ENCODE measurements at places on chromosomes 12 and 14.

DNA sequence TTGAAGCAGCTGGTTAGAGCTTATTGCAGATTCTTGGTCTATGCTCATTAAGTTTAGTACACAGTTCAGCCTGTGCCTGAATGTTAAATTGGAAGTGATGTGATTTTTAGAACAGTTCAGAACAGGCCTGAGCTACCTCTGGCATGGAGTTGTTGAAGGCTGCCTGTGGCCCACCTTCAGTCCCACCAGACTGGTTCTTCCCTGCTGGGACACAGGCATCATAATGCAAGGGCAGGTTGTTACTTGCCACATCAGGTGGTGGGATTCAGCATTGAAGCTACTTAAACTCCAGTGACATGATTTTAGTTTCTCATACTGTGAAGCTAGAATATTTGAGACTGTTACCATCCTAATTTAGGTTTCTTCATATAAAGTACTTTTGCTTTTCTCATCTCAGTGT lies 49.4 kb downstream of the PROX2 start:
- DNase-seq: no peak

DNA sequence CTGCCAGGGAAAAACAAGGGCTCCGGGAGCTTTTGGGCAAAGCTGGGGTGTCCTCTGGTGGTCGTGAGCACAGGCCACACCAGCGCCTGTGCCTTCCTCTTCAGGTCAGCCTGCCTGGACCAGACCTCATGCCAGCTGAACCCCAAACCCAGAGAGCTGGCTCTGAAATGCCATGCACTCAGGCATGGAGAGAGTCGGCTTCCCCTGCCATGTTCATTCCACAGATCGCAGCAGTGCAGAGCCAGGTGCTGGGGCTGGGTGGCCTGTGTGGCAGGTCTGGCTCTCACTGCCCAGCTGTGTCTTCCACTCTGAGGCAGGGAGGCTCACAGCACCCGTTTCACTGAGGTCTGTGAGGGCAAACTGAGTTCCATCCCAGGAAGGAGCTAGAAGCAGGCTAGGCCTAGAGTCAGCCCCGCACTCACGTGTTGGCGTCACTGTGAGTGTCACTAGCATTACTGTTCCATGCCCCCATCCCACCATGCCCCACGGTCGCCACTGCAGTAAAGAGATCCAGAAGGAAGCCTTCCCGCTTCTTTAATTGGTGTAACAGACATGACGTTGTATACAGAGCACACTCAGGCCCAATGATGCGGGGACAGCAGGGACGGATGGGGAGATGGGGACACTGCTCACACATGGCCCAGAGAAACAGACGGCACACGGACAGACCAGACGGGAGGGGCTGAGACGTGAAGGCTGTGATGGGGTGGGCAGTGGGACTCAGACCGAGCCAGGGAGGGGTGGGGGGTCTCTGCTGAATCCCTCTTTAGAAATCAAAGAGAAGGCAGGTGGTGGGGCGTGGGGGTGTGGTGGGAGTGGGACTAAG lies 2.7 kb downstream of the ARL6IP4 start:
- DNase-seq: no peak

GRCh38 chr12:22116376-22116775 lies 70.4 kb downstream of the CMAS start:
- no peak for DNase-seq

DNA sequence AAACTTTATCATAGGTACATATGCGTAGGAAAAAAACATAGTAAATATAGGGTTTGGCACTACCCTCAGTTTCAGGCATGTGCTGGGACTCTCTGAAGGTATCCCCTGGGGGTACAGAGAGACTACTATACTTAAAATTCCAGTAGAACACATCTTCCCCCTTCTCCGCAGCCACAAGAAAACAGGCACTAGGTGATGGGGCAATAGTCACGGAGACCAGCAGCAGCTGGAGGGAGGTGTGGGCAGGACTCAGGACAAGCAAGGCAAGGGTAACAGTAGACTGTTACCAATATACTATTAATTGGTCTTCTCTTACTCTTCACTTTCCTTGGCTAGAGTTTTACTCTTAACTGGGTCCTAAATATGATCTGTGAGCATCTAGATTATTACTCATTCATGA lies 4.6 kb upstream of the PAPOLA start:
- no peak for DNase-seq

DNA sequence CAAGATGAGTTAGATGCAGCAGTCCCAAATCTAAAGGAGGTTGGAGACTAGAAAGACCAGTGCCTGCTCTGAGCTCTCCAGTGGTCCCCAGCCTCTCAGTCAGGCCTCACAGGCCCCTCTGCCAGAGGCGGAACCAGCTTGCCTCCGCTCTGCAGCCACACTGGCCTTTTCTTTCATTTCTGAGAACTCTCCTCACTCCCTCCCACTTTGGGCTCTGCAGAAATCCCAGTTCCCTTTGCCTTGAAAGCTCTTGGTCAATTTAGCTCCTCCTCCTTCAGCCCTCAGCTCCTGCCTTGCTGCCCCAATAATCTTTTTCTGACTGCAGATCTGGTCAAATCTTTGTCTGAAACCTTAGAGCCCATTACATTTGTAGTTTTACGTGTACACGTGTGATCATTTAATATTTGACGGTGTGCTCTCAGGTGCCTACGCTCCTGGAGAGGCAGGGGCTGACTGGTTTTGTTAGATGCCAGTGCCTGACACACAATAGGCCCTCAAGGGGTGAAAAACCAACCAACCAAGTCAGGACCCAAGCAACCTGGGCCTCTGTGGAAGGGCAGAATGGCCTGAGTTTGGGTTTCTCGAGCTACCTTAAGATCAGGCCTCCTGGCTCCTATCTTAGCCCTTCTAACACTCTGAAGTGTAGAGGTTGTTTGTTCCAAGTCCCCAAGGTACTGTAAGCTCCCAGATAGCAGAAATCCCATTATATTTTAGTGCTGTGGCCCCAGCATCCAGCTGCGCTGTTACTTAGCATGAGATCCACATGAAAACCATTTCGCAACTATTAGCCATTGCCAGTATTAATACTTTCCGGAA lies 1.1 kb upstream of the NUDT4 start:
- DNase-seq: no peak

- no peak for DNase-seq
These were observed 9.9 kb downstream of the PMEL start for GRCh38 chr12:55955800-55956508.

DNA sequence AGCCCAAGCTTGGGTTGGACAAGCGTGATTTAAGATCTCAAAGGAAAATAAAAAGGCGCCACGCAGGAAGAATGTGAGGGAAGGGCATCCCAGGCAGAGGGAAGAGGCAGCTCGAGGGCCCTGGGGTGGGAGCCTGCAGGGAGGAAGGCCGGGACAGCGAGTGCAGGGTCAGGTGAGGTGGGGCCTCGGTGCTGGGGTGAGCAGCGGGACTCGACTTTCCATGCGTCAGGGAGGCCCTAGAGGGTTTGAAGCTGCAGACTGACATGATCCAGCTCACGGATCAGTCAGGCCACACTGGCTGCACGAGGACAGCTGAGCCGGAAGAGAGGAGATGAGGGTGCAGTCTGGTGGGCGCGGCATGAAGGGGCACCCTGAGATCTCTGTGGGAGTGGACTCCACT lies 145.8 kb downstream of the RBM19 start:
- no peak for DNase-seq

DNA sequence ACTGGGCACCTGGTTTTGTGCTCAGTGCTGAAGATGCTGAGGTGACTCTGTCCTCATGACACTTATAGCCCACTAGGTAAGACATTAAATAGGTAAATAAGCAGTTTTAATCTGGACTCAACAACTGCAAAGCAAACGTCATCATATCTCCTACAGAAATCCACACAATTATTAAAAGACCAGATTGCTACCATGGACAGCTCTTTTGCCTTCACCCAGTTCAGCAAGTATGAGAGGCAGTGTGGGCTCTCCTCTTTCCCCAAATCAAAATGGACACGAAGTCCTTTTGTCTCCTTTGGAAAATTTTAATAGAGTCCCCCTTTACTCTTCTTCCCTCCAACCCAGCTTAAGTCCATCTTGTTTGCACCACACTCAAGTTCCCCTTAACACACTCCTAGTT lies 171.1 kb downstream of the RPAP3 start:
- no peak for DNase-seq

DNA sequence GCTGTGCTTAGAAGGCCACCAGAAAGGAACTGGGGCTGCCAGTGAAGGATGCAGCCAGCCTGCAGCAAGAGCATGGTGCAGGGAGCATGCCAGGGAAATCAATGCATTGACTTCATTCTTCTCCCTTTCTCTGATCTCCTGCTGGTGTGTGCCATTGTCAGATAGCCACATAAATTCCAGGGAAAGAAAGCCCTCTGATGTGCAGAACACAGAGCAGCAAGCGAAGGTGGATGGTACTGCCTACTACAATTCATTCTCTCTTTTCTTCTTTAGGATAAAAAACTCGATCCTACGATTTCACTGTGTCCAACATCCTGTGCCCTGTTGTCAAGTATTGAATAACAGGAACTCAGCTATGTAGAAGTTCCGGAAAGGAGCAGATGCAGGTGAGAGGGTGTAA lies 446.7 kb upstream of the TMEM132C start:
- no peak for DNase-seq
